ENCODE measurements at places on chromosomes 11 and 22.

DNA sequence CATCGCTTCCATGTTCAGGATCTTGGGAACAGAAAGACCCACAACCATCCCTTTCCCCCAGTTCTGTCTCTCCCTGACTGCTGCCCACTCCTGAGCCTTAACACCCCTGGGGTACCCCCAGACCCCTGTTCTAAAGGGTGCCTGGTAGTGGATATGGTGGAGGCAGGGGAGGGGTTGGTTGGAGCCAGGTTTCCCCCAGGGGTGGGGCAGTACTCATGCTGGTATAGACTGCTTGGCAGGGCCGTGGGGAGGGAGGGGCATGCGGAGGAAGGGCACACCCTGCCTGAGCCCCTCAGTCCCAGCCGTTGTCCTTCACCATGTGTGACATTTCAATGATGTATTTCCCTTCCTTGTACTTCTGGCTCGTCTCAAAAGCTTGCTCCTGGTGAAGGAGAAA is 4.0 kb downstream of the YPEL4 start:
- no peaks in the 10 kb centered on the region for H3K27me3 ChIP-seq
- H3K27ac ChIP-seq, result peak overlapping the region; percentile 75
- H3K36me3 ChIP-seq, result no peaks in the 10 kb centered on the region
- peaks cover 69% of the 10 kb centered on the region for H3K4me1 ChIP-seq
- no peak for DNase-seq

- no peak for DNase-seq
- no peaks in the 10 kb centered on the region for H3K36me3 ChIP-seq
- H3K27ac ChIP-seq, result no peak overlapping the region
- H3K4me1 ChIP-seq, result no peaks in the 10 kb centered on the region
- H3K27me3 ChIP-seq, result no peaks in the 10 kb centered on the region
- no peak overlapping the region for H3K4me3 ChIP-seq
Observed at GRCh38 chr11:69718147-69718546, 14.3 kb upstream of the FGF19 start.

GRCh38 chr11:117045956-117046355 is 52.3 kb downstream of the SIK3 start:
- H3K27ac ChIP-seq, result no peak overlapping the region
- no peaks in the 10 kb centered on the region for H3K36me3 ChIP-seq
- no peak for DNase-seq
- no peaks in the 10 kb centered on the region for H3K27me3 ChIP-seq
- H3K4me1 ChIP-seq, result peaks cover 47% of the 10 kb centered on the region
- H3K4me3 ChIP-seq, result no peak overlapping the region

DNA sequence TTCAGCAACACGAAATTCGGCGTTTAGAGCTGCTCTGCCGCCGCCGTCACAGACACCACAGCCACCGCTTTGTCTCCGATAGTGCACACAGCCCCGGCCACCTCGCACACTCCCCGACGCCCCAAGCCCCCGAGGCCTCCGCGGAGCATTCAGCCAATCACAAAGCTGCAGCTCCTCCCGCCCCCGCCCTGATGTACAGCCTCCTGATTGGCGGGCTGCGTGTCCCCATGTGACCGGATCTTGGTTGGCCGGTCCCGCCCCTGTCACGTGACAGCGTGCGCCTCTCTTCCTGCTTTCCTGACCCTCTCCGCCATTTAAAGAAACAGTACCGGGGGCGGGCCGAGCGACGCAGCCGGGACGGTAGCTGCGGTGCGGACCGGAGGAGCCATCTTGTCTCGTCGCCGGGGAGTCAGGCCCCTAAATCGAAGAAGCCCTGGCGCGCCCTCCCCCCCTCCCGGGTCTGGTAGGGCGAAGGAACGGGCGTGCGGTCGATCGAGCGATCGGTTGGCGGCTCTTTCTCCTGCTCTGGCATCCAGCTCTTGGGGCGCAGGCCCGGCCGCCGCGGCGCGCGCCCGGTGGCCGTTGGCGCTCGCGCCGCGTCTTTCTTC is at the start of gene TUG1:
TSS of gene TUG1 (plus strand) at position 342 of the 608 bp plus-strand sequence.
- peak within 1 kb of the TSS; percentile 94 for H3K27ac ChIP-seq
- no peaks in the 10 kb centered on the region for H3K27me3 ChIP-seq
- DNase-seq, result peak; percentile 98
- peak within 1 kb of the TSS; percentile 93 for H3K4me3 ChIP-seq

GRCh38 chr11:29328961-29329441 is 687.8 kb downstream of the KCNA4 start:
- H3K4me1 ChIP-seq, result no peaks in the 10 kb centered on the region
- no peaks in the 10 kb centered on the region for H3K27me3 ChIP-seq
- no peak overlapping the region for H3K4me3 ChIP-seq
- H3K27ac ChIP-seq, result no peak overlapping the region
- no peaks in the 10 kb centered on the region for H3K36me3 ChIP-seq

DNA sequence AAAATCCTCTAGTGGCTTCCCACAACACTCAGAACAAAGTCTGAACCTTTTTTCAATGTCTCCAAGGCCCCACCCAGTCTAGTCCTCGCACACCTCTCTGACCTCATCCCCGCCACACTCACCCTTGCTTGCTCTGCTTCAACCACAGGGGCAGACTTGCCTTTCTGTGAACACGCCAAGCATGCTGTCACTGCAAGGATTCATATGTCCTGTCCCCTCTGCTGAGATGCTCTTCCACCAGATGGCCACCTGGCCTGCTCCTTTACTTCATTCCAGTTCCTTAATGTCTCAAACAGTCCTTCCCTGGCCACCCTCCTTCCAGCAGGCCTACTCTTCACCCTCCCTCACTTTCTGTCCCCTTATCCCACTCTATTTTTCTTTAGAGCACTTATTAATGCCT is 60.6 kb upstream of the ARHGAP20 start:
- H3K4me3 ChIP-seq, result no peak overlapping the region
- no peaks in the 10 kb centered on the region for H3K27me3 ChIP-seq
- no peak overlapping the region for H3K27ac ChIP-seq
- H3K4me1 ChIP-seq, result peaks cover 3% of the 10 kb centered on the region
- H3K36me3 ChIP-seq, result no peaks in the 10 kb centered on the region

GRCh38 chr11:47552056-47552565 is 821 bp downstream of the CELF1 start:
- H3K27ac ChIP-seq, result peak overlapping the region; percentile 92
- DNase-seq, result no peak
- H3K4me3 ChIP-seq, result peak overlapping the region; percentile 94
- no peaks in the 10 kb centered on the region for H3K27me3 ChIP-seq

DNA sequence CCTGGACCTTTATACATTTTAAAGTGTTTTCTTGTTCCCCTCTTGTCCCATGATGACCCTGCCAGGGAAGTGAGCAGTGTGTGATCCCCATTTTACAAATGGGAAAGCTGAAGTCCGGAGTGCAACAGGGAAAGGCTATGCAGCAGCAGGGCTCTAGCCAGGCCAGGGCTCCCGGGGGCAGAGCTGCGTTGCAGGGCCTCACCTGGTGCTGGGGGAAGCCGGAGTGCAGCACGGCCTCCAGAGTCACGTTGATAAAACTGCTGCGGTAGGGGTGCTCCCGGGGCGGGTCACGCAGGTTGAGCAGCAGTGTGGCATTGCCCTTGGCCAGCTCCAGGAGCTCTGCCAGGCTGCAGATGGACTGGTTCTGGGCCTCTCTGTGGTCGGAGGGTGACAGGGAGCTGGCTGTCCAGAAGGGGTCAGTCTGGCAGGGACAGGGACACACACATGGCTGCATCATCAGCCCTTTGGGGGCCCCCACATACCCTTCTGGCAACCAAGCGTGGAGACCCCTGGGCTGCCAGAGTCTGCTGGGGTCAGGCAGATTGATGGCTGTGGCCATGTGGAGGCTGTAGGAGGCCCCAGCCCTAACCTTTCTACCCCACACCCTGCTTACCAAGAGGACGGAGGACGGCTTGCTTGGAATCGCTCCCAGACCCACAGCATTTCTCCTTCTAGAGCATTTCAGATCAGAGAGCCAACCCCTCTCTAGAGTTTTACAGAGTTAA is 9.3 kb upstream of the KLHL35 start:
- H3K36me3 ChIP-seq, result no peaks in the 10 kb centered on the region
- no peaks in the 10 kb centered on the region for H3K27me3 ChIP-seq
- no peaks in the 10 kb centered on the region for H3K4me1 ChIP-seq
- H3K27ac ChIP-seq, result no peak overlapping the region

DNA sequence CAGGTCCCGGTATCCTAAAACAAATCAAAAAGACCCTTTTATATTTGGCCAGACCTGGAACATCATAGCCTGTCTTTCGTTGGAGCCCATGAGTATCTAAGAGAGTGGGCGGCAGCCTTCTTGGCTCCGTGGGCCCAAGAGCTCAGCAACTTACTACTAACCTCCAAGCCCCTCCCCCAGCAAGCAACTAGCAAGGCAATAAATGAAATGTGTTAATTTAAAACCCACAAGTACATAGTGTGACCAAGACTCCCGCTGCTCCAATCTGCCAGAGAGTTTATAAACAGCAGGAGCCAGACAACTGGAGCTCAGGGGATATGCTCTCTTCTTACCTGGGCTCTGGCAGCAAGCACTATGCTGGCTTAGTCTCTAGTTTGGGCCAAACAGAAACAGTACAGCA is 40.8 kb upstream of the CYP2D6 start:
- H3K4me3 ChIP-seq, result no peak overlapping the region
- H3K27ac ChIP-seq, result peak overlapping the region; percentile 6
- H3K27me3 ChIP-seq, result no peaks in the 10 kb centered on the region
- no peaks in the 10 kb centered on the region for H3K36me3 ChIP-seq
- DNase-seq, result no peak

DNA sequence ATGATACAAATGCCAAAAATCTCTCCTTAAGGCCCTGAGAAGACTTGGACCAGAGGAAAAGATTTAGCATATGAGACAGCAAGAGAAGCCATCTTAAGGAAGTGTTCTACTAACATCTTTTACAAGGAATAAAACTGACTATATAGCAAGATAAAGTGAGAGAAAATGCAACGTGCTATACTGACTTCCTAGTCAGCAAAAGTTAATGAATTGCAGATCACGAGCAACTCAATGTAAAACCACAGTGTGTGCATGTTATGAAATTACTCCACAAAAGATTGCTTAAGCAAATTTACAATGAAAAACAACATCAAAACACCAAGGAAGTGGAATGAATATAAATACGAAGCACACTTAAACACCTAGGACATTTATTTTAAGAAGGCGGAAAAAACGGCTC is 187.5 kb downstream of the CADM1 start:
- H3K4me1 ChIP-seq, result no peaks in the 10 kb centered on the region
- H3K4me3 ChIP-seq, result no peak overlapping the region
- H3K27ac ChIP-seq, result no peak overlapping the region
- H3K27me3 ChIP-seq, result no peaks in the 10 kb centered on the region
- H3K36me3 ChIP-seq, result no peaks in the 10 kb centered on the region

DNA sequence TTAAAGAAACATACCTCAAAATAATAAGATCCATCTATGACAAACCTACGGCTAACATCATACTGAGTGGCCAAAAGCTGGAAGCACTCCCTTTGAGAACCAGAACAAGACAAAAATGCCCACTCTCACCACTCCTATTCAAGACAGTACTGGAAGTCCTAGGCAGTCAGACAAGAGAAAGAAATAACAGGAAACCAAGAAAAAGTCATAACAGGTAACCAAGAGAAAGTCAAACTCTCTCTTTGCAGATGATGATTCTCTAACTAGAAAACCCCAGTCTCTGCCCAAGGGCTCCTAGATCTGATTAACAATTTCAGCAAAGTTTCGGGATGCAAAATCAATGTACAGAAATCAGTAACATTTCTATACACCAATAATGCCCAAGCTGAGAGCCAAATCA is 35.6 kb downstream of the TMEM123 start:
- no peaks in the 10 kb centered on the region for H3K4me1 ChIP-seq
- H3K27me3 ChIP-seq, result no peaks in the 10 kb centered on the region
- DNase-seq, result no peak
- H3K4me3 ChIP-seq, result no peak overlapping the region
- no peak overlapping the region for H3K27ac ChIP-seq
- H3K36me3 ChIP-seq, result no peaks in the 10 kb centered on the region

DNA sequence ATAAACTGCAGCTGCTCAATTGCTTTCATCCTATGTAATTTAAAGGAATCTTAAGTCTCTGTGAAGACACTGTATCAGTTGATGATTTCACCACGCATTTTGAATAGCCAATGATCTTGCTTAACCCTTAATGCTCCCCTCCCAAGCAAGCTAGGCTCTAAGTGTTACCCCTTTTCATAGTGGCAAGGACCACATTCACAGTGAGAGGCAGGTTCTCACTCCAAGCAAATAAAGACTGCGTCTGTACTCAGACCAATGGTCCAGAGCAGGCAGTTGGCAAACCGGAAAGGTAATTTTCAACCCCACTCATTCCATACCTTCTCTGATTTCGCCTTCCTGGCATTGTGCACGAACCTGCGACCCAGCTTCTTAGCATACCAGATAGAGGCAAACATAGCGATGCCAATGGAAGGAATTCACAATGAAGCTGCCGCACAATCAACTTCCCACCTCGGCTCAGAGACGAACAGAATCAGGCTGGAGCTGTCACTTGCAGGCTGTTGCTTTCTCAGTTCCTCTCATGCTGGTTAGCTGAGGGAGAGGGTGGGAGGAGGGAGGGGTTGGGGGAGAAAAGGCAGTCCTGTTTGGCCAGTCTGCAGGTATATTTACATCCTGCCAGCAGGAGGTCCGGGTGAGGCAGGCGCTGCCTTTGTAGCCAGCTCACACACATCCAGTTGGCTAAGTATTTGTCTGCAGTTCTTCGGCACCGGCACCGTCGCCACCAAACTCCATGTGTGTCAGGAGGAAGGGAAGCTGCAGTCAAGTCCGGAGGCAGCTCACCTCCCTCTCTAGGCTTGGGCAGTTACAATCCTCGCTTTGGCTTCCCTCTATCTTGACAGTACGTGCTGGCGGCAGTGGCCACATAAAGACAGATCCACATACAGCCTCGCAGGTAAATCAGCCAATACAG is 1151.2 kb upstream of the CCDC90B start:
- no peaks in the 10 kb centered on the region for H3K36me3 ChIP-seq
- DNase-seq, result no peak
- no peak overlapping the region for H3K27ac ChIP-seq
- no peak overlapping the region for H3K4me3 ChIP-seq

DNA sequence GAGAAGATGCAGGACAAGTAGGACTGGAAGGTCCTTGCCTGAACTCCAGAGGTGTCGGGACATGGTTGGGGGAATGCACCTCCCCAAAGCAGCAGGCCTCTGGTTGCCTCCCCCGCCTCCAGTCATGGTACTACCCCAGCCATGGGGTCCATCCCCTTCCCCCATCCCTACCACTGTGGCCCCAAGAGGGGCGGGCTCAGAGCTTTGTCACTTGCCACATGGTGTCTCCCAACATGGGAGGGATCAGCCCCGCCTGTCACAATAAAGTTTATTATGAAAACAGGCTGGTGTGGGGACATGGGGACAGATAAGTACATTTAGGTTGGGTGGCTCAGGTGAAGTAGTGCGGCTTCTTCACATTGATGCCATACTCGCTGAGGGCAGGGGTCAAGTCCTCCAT is 1.4 kb downstream of the TAF10 start:
- no peaks in the 10 kb centered on the region for H3K27me3 ChIP-seq
- H3K36me3 ChIP-seq, result peaks cover 32% of the 10 kb centered on the region
- no peak overlapping the region for H3K4me3 ChIP-seq
- peaks cover 48% of the 10 kb centered on the region for H3K4me1 ChIP-seq
- H3K27ac ChIP-seq, result peak overlapping the region; percentile 95
- no peak for DNase-seq

GRCh38 chr11:19675397-19675796 is 37.2 kb upstream of the NAV2 start:
- H3K27me3 ChIP-seq, result no peaks in the 10 kb centered on the region
- H3K4me1 ChIP-seq, result peaks cover 79% of the 10 kb centered on the region
- no peak for DNase-seq
- H3K4me3 ChIP-seq, result no peak overlapping the region
- H3K36me3 ChIP-seq, result no peaks in the 10 kb centered on the region

GRCh38 chr22:31105282-31105929 is 2.0 kb downstream of the SELENOM start:
- H3K27ac ChIP-seq, result peak overlapping the region; percentile 98
- H3K36me3 ChIP-seq, result no peaks in the 10 kb centered on the region
- peaks cover 68% of the 10 kb centered on the region for H3K4me1 ChIP-seq
- H3K4me3 ChIP-seq, result peak overlapping the region; percentile 95
- DNase-seq, result no peak
